ENCODE measurements at places on chromosomes 2 and 18.

DNA sequence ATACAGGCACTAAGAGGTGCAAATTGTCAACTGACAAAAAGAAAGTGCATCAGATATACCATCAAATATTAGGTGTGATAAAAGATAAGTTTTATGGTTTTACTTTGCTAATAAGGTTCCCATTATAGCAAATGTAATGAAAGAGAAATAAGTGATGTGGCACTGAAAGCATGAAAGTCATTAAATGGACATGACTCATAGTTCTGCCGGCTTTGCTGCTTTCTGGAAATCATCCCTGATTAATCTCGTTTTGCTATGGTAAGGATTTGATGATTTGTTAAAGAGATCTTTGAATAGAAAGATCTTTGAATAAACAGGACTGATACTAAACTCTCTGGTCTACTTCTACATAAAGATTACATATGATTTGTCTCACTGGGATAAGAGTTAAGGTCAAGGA, 72.7 kb downstream of the CLIP4 start:
- peak; percentile 47 for DNase-seq

GRCh38 chr2:238995634-238996033, 147.7 kb downstream of the TWIST2 start:
- peak; percentile 20 for DNase-seq

DNA sequence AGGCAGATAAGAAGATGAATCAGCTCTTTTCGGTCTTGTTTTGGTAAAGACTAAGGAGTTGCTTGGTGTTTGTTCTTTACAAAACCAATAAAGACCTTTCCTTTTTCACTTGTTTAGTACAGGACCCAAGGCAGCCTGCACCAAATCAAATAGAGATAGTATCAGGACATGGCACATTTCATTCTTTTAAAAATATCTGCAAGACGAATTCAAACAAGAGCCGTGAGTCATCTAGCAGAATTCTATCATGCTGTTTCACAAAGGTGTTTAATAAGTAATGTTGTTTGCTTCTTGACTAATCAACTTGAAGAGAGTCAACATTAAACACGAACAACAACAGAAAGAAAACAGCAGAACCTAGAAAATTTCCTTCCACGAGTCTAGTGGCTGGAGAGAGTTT, 102.8 kb upstream of the TTN start:
- DNase-seq: no peak

- no peak for DNase-seq
Measured at GRCh38 chr2:107932979-107933378, 53.3 kb upstream of the SLC5A7 start.

DNA sequence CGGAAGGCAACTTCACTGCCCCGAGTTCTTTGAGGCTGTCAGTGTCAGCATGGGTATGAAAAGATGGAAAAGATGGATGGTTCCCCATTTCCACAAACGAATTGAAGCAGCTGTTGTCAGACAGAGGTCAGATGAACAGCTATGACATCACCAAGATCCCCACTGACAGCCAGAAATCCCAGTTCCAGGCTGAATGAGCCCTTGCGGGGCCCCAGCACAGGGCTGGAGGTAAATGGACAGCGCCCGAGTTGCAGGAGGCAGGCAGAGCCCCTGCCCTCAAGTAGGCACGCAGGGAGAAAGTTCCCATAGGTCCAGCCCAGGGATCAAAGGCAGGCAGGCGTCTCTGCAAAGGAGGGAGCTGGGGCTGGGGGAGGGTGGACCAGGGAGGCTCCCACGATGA, 169.5 kb upstream of the AGAP1 start:
- DNase-seq: no peak

GRCh38 chr2:8168876-8169424, 512.9 kb upstream of the ID2 start:
- DNase-seq: peak; percentile 9

DNA sequence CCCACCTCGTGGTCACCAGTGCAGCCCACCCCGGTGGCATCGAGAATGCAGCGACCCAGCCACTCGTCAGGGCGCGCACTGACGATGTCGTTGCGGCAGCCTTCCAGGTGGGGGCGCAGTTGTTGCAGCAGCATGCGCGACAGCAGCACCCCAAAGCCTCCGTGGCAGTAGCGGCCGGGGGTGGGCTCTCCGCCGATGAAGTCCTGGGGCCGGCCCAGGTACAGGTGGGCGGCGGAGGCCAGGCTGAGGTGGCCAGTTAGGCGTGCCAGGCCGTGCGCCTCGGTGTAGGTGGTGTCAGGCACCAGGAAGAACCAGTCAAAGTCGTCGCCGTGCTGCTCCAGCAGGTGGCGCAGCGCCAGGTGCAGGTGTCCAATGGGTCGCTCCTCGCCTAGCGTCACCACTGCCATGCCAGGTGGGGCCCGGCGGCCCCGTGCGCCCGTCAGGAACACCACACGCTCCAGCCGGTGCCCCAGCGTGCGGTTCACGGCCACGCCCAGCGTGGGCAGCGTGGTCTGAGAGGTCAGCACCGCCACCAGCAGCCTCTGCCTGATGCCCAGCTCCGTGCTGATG, 1.9 kb downstream of the CHPF start:
- peak; percentile 34 for DNase-seq

DNA sequence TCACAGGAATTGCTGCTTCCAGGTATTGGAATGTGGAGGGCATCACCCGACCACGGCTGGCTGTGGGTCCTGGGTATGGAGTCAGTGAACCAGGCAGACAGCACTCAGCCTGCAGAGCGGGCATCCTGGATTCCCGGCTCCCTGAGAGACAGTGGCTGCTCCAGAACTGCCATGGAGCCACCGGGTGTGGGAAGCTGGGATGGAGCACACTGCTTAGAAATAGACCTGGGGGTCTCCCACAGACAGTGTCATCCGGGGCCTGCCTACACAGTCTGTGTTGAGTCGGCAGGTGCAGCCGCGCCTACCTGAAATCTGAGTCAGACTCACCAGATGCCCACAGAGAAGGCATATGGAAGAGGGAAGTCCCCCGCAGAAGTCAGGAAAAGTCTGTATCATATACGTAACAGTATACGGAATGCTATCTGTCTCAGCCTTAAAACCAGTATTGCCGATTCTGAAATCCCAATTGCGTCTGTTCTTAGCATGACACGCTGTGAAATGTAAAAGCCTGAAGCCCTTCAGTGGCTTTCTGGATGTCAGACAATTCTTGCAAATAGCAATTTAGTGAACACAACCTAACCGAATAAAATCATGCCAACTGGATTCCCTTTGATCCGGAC, 509.7 kb upstream of the MYT1L start:
- no peak for DNase-seq

GRCh38 chr2:131105950-131106801, 1.0 kb downstream of the PLEKHB2 start:
- DNase-seq: peak; percentile 61

DNA sequence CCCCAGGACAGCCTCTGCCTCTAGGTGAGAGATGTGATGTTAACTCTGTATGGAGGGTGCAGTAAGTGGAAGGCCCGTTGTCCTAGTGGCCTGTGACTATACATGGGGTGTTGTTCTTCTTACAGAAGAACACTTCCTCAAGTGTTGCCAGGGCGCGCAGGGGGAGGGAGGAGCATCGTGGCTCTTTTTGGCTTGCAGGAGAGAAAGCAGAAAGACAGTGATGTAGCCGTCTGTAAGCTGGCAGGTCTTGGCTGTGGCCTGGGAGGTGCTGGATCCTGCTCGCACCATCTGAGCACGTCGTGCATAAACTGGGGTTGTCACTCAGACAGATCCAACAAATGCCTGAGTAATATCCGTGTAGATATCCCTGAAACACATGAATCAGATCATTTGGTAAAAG, 44.3 kb downstream of the ZNF236 start:
- no peak for DNase-seq

DNA sequence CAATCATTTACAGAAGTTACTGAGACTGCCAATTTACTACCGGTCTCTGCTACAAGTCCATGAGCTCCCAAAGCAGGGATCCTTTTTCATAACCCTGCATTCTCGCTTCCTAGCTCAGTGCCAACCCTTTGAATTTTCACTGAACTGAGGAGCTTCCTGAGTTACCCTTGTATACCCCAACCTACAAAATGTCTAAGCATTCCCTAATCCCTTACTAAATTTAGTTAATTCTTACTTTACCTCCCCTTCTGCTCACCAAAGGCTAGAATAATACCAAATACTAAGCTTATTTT, 9.6 kb downstream of the MAT2A start:
- DNase-seq: no peak

GRCh38 chr18:3340015-3340681, 78.2 kb downstream of the MYL12B start:
- peak; percentile 70 for DNase-seq

DNA sequence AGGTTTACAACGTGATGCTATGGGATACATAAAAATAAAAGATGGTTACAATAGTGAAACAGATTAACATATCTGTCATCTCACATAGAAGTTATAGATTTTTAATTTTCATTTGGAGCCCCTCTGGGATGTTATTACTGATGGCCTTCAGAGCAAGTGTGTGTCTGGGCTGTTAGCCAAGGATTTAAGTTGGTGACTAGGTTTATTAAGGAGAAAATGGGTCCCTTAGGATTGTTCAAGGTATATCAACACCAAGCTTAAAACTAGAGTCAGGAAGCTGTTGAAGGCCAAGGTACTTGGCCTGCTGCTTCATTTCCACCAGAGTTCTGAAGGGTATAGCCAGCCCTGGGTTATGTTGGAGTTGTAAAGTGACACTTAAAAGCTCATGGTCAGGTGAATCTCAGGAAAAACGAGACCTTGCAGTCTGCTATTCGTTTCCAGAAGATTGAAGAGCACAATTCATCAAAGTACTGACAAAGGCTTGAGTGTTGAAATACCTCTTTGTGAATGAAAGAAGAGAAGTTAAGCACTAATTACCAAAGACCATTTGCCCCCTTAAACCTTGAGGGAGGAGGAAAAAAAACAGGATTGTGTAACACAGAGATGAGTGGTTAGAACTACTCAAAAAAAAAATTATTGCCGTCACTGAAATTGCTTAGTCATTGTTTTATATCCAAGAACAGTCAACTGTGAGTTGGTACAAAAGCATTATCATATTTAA, 48.4 kb downstream of the MAP2 start:
- DNase-seq: peak; percentile 62

- DNase-seq: no peak
Measured at GRCh38 chr2:65363879-65364666, 68.3 kb downstream of the SPRED2 start.

DNA sequence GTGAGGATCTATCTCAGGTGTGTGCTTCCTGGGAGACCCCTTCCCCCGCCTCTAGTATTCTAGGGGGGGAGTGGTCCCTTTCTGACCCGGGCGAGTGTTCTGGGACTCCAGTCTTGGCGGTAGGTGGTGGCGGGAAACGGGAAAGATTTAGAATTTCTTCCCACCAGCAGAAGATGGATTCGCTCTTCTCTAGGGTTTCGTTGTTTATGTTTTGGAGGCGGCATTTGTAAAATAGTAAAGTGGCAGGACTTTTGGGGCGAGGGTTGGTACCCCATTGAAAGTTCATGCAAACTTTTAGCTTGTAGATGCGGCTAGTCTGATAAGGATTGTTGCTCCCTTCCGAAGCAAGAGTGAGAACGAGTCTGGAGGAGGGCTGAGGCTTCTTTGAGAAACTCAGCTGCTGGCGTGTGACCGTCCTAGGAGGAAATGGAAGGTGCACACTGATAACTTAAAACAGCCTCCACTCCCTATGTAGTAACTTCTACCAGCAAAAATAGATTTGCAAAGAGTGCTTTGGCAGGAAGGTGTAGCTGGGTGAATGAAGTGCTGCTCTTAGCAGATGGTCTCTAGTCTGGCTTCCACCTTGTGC, 412 bp downstream of the GPD2 start:
- DNase-seq: peak; percentile 45

DNA sequence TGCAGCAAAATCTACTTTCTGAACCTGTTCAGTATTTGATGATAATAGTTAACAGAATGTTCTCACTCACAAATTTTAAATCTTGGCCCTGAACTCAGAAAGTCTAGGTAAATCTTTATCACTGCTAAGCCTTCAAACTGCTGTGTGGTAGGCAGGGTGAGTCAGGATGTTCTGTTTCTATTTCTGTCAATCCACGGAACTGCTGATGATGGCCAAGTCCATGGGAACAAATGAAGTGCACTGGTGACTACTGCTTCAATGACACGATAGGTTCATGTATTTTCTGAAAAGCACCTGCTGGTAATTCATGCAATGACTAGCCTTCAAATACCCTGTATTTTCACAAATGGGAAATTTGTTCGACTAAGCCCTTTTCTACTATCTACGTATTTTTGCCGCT, 14.2 kb downstream of the NIFK start:
- peak; percentile 70 for DNase-seq

GRCh38 chr2:173803449-173803848, 161.7 kb downstream of the SP3 start:
- DNase-seq: no peak

GRCh38 chr2:139798391-139798790, 1018.2 kb upstream of the NXPH2 start:
- no peak for DNase-seq

DNA sequence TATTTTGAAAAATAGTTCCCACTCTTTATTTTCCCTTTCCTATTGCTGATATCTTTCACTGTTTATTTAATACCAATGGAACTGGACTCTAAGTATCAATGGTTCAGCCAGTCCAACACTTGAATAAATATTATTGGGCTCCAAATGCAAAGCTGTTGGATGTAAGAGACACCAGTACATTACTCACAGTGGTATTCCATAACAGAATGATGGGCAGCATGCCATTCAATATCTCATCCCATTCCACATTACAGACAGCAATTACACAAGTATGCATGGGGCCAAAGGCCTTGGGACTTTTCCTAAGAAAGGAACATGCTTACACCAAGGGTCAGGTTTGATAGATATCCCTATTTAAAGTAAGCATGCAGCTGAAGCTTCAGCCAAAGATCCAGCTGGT, 231.9 kb downstream of the RND3 start:
- peak; percentile 88 for DNase-seq

GRCh38 chr2:120013597-120014223, 833 bp downstream of the EPB41L5 start:
- no peak for DNase-seq

- DNase-seq: no peak
Measured at GRCh38 chr2:222241128-222241870, 57.5 kb downstream of the PAX3 start.

GRCh38 chr2:230220347-230220969, 674 bp upstream of the SP110 start:
- DNase-seq: no peak

GRCh38 chr2:215898363-215898762, 115.0 kb downstream of the MREG start:
- DNase-seq: no peak
